ENCODE measurements at places on chromosomes 12 and 14.

DNA sequence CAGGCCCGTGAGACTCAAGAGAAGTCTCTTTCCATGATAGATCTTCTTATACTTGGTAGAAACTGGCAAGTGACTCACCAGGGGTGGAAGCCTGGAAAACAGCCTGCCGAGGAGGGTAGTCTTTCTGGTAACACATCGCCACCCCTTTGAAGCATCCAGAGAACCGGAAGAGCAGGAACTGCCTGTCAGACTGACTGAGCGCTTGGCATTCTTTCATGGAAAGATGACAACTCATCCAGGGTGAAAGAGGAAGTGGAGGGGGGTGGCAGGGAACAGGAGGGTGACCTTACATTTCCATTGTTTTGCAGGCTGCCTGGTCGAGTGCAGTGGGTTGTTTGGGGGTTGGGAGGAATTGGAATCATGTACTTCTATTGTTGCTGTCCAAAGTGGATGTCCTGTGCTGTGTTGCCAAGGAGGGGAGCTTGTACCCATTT is 34.5 kb downstream of the PRKCH start:
- peak; percentile 62 for DNase-seq

GRCh38 chr14:96153003-96153402 is 51.6 kb upstream of the BDKRB2 start:
- no peak for DNase-seq

GRCh38 chr14:85316701-85317410 is 213.1 kb upstream of the FLRT2 start:
- no peak for DNase-seq

- peak; percentile 69 for DNase-seq
These were observed 91.1 kb downstream of the IRF2BPL start for GRCh38 chr14:76937181-76938091.

DNA sequence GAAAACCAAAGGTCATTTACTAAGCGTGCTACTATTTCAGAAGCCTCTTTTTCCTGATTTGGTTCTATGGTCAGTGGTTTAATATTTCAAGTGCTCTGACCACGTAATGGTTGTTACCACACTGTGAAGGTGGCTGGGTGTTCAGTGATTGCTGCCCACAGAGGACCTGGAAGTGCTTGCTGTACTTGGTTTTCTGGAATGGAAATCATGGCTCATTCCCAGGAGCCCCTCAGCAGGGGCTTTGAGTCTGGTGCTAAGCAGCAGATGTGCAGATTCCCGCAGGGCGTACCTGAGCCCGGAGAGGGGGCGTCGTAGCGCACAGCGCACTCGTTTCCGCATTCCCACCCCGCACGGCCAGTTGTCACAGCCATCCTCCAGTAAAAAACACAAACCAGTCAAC is 50.5 kb downstream of the TRAF3 start:
- no peak for DNase-seq

GRCh38 chr14:91388551-91388975 is 29.1 kb downstream of the CCDC88C start:
- DNase-seq, result no peak

- peak; percentile 31 for DNase-seq
These were observed 1.5 kb downstream of the CHD4 start for GRCh38 chr12:6605421-6606330.

DNA sequence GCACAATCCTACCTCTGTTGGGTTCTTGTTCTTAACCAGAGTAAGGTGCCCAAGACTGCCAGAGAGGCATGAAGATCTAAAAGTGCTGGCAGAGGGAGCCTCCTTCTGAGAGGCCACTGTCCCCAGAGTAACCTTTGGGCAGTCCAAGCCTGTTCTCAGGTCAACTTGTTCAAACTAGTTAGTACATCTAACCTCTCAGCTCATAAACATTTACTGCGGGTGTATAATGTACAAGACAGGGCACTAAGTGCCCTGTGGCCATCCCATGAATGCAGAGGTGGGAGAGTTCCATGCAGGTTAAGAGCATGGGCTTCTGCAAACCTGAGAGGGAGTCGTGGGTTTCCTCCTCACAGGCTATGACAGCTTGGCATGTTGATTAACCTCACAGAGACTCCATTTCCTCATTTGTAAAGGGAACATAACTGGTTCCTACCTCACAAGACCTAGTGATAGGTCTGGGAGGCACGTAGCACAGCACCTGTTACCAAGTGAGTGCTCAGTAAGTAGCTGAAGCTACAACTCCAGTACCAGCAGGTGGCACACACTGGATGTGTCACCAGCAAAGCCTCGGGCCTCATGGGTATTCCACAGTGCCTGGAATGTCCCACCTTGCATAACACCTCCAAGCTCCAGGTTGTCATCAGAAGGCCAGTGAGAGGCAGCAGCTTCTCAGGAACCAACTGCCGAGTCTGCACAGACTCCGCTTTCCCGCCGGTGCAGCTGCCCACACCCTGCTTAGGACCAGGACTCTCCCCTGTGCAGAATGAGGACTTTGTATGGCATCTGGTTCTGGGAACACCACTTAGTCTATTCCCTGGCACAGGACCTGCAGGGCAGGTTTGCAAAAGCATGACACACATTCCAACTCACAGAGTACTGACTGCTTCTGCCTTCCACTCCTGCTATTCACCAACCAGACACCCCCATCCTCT is 4.4 kb downstream of the VDR start:
- peak; percentile 47 for DNase-seq

GRCh38 chr14:76355771-76356170 is 20.2 kb upstream of the ESRRB start:
- DNase-seq, result no peak

GRCh38 chr12:89370850-89371249 is 18.5 kb upstream of the DUSP6 start:
- DNase-seq, result no peak

GRCh38 chr14:71290301-71290700 is 383.0 kb downstream of the PCNX1 start:
- no peak for DNase-seq

GRCh38 chr12:116133636-116134214 is 143.8 kb downstream of the MED13L start:
- DNase-seq, result no peak

DNA sequence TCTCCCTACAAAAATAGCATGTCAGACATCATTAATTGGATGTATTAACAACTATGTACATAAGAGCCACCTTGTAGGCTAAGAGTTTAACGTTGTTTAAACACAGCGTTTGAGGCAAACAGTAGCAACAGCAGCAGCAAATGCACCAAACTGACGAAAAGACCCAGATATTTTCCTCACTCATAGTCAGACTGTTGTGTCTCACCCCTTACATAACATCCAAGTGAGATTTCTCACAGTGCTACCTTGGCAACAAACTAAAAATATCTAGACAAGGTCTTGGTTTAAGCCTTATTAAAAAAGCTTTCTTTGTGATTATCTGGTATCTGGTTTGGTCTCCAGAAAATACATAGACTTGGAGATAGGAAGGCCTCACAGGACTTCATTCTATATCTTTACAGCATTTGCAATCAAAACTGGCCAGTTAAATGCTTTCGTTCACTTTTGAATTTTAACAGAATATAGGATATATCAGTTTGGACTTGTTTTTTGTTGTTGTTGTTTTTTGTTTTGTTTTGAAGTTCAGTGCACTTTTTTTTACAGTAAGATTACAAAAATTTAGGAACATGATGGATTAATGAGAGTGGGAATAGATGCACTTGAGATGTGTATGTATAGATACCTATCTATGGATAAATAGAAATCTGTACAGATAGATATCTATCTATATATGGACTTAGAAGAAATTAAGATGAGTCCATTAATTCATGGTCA is 4.1 kb downstream of the BHLHE41 start:
- DNase-seq, result no peak

GRCh38 chr12:104858611-104859543 is 99.2 kb downstream of the SLC41A2 start:
- no peak for DNase-seq

DNA sequence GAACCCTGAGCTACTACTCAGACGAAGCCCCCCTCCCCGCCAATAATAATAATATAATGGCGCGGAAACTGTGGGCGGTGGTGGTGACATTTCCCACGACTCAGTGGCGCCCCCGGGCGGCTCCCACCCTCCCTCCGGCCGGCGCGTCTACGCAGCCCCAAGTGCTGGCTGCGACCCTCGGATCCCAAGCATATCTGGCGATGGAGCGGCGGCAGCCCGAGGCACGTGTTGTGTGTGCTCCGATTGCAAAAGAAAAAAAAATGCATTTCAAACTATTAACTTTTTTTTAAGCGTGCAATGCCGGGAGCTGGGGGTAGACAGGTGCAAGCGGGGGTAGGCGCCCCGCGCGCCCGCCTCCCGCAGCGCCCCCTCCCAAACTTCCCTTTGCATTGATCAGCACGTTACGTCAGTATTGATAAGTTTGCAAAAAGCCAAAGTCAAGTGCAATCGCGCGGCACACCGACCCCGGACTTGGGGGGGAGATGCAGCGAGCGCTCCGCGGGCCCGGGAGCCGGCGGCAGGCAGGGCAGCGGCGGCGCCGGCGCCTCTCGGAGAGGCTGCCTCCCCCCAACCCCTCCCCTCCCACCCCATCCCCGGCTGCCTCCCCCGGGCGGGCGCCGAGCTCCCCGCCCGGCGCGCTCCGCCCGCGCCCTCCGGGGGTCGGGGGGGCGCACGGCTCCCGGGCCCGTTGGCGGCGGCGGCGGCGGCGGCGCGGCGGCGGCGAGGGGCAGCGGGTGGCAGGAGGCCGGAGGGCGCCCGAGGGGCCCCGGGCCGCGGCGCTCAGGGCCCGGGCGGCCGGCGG is 113.1 kb upstream of the MYL2 start:
- DNase-seq, result peak; percentile 69

DNA sequence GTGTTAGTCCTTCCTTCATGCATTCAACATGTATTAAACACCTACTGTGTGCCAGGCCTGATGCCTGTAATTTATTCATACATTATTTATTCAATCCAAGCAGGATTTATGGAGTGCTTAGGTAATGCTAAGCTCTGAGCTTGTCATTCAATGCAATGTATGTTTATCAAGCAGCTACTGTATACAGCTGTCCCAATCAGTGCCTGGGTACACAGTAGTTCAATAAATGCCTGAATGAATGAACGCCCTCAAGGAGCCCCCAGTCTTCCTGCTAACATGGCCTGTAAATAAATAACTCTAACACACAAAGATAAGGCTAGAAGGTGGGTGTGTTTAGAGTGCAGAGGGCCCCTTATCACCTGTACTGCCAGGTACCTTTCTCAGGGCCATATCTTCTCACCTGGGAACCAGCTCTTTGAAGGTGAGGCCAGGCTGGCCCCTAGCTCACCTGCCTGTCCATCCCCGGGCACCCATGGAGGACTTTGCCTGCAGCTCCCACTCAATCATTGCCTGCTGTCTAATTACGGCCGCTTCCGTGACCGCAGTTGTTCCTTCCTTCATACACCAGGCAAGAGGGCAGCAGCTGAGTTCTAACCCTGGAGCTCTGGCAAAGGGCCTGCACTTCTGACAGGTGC is 20.0 kb upstream of the KDM2B start:
- DNase-seq, result no peak

DNA sequence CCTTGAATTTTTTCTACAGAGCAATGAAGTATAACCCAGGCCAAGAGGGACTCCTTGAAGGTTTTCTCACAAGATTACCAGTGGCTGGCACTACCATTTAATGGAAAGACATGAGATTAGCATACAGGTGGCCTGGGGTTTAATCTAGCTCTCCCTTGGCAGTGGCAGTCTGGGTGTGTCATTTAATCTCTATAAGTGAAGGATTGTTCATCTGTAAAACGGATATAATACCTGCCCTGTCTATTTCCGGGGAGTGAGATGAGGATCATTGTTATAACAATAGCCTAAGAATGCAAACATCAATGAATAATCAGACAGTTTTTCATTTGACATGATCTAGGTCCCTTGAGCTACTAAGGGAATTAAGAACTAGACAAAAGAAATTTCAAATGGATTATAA is 168.7 kb upstream of the CPNE8 start:
- DNase-seq, result no peak

DNA sequence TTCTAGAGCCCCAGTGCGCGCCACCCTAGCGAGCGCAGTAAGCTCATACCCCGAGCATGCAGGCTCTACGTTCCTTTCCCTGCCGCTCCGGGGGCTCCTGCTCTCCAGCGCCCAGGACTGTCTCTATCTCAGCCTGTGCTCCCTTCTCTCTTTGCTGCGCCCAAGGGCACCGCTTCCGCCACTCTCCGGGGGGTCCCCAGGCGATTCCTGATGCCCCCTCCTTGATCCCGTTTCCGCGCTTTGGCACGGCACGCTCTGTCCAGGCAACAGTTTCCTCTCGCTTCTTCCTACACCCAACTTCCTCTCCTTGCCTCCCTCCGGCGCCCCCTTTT is 791 bp downstream of the TMEM233 start:
- peak; percentile 39 for DNase-seq

GRCh38 chr14:104268295-104268694 is 129.9 kb downstream of the KIF26A start:
- DNase-seq, result no peak

DNA sequence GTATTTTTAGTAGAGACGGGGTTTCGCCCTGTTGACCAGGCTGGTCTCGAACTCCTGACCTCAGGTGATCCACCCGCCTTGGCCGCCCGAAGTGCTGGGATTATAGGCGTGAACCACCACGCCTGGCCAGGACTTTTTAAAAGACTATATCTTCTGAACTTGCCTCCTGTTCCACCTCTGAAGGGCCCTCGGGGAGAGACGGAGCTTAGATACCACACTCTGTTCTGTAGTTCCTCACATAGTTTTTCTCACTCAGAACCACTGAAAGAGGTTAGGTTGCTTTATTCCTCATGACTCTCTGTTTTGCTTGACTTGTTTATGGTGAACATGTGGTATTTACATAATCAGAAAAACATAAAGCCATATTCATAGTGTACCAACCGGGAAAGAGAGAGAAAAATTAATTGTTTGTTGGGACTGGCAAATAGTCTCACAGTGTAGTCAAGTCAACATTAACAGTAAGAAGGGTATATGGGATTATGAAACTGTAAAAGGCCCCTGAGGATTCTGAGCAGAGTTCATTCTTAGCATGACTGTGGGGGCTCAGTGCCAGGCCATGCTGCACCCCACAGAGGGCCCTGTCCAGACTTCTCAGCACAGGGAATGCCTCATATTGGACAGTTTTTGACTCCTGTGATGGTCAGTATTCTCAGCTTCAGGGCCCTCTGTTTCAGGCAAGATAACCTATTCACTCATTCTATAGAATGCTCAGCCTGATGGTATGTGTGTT is 342.3 kb downstream of the ZFP36L1 start:
- DNase-seq, result no peak

GRCh38 chr12:92595663-92596062 is 107.1 kb upstream of the PLEKHG7 start:
- no peak for DNase-seq

DNA sequence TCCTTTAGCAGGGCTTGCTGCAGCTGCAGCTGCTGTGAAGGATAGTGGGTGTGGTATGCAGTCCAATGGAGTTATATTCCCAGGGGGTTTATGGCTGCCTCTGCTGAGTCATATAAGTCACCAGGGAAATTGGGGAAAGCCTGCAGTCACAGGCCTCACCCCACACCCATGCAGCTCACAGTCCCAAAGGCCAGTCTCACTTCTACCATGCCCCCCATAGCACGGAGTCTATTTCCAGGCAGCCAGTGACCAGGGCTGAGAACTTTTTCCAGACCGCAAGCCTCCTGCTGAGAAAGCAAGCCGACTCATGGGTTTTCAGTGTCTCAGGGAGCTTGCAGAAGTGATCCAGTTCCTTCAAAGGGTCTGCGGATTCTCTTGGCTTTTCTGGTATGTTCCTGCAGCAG is 322.4 kb upstream of the CLEC14A start:
- DNase-seq, result no peak

GRCh38 chr14:81285245-81285644 is 64.5 kb upstream of the GTF2A1 start:
- no peak for DNase-seq

GRCh38 chr14:91361233-91361811 is 56.3 kb downstream of the CCDC88C start:
- DNase-seq, result no peak
